ENCODE measurements at places on chromosomes 3 and 15. TPM values are rescaled to one million over a fixed set of nuclear protein-coding genes. Genes with fewer than 3 reads are reported as not detected.

- no peak overlapping the region for H3K27ac ChIP-seq
- H3K4me3 ChIP-seq = no peak overlapping the region
- H3K36me3 ChIP-seq = no peaks in the 10 kb centered on the region
- no peaks in the 10 kb centered on the region for H3K27me3 ChIP-seq
- no peak for DNase-seq
Observed at GRCh38 chr3:25472731-25473130, 44.7 kb downstream of the RARB start.

- no peaks in the 10 kb centered on the region for H3K27me3 ChIP-seq
- no peak for DNase-seq
- H3K36me3 ChIP-seq = no peaks in the 10 kb centered on the region
- H3K27ac ChIP-seq = no peak overlapping the region
- H3K4me1 ChIP-seq = no peaks in the 10 kb centered on the region
- H3K4me3 ChIP-seq = no peak overlapping the region
Observed at GRCh38 chr3:182305881-182306665, 487.2 kb upstream of the ATP11B start.

GRCh38 chr3:132726341-132726823 is 4.2 kb upstream of the NPHP3 start:
- H3K36me3 ChIP-seq = no peaks in the 10 kb centered on the region
- H3K27me3 ChIP-seq = peaks cover 6% of the 10 kb centered on the region
- H3K4me3 ChIP-seq = no peak overlapping the region
- peaks cover 11% of the 10 kb centered on the region for H3K4me1 ChIP-seq

The GP9 gene
- not detected for total RNA-seq

GRCh38 chr3:165457096-165457495 is 260.9 kb upstream of the SLITRK3 start:
- H3K27ac ChIP-seq = no peak overlapping the region
- H3K4me1 ChIP-seq = no peaks in the 10 kb centered on the region
- no peaks in the 10 kb centered on the region for H3K27me3 ChIP-seq
- no peak for DNase-seq

DNA sequence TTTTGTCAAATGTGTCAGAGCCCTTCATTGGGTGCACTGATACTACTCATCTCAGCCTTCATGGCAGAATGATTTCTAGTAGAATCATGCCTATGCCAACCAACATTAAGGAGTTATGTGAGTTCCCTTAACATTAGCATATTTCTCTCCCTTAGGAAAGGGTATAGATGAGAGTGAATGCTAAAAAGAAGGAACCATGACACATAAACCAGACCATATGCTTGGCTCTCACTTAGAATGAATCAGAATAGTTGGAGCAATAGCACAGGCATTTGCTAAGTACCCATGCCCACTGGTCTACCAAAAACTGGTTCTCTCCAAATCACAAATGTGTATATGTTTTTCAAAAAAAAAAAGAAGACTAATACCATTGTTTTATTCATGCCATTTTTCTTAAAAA is 51.1 kb downstream of the STRIT1 start:
- H3K27me3 ChIP-seq = no peaks in the 10 kb centered on the region
- no peak for DNase-seq
- no peak overlapping the region for H3K4me3 ChIP-seq
- no peak overlapping the region for H3K27ac ChIP-seq
- no peaks in the 10 kb centered on the region for H3K36me3 ChIP-seq

The DNAH12 gene
- 0.19 TPM for total RNA-seq
